ENCODE measurements at places on chromosomes 2 and 18.

GRCh38 chr2:192194265-192194865 lies 368 bp downstream of the TMEFF2 start:
- peak; percentile 6 for DNase-seq

- no peak for DNase-seq
These were observed 1.2 kb upstream of the CLASP1 start for GRCh38 chr2:121650315-121650930.

DNA sequence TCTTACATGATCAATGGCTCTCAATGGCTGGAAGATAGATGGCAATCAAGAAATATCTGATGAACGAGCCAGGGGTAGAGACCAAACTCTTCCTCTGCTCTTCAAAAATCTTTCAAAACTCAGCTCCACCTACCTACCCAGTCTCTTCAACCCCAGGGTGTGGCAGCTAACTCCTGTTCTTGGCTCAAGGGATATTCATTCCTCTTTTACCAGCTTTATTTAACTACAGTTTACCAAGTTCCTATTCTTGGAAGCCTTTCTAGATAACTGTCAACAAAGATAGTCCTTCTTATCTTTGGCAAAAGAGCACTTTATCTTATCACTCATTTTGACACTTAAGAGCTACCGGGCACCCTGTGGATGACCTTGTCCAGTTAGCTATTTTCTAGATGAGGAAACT lies 36.3 kb downstream of the EPHA4 start:
- no peak for DNase-seq

DNA sequence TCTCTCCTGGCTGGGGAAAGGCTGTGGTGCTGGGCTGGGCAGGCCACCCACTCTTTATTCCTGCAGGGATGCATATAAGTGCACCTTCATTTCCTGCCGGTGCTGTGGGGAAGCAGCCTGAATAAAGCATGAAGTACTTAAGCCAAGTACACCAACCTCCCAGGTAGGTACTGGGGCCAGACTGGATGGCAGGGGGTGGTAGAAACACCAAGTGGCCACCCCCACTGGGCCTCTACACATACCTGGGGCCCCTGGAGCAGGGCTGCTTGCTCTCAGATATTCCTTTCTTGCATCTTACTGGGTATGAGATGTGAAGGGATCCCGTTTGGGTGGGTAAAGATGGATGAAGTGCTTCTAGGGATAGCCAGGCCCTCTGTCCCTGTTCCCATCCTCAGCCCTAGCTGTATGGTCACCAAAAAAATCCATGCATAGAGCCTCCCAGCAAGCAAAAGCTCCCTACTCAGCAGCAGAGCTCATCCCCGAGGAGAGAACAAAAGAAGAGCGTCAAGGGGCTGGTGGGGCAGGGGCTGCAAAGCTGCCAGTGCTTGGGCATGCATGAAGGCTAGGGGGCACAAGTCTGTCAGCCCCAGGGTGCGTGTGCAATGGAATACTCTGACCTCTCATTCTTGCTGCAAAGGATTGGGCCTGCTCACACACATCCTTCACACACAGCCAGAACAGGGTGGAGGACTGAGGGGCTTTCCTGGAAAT lies 22.0 kb downstream of the CCT7 start:
- no peak for DNase-seq

DNA sequence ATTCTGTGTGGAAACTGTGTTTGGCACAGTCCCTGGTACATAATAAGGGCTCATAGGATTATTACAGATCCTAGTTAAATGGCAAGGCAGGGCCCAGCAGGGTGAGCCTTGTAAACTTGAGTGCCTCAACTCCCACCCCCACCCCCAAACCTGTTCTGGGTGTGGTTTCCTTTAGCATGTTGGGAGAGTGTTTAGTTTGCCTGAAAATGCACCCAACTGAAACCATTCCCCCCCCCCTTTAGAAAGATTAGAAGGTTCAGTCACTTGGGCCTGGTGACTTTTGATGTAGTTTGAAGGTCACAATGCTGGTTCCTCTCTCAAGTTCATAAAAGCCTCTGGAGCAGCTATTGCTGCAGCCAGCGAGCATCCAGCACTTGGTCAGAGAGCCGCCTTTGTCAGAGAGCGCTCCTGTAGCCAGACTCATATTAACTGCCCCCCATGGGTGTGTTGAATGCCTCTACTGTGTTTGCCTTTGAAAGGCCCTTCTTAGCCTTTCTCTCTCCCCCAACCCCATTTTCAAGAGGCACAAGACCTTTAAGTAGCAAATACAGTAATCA lies 113.7 kb downstream of the SPTBN1 start:
- peak; percentile 69 for DNase-seq

DNA sequence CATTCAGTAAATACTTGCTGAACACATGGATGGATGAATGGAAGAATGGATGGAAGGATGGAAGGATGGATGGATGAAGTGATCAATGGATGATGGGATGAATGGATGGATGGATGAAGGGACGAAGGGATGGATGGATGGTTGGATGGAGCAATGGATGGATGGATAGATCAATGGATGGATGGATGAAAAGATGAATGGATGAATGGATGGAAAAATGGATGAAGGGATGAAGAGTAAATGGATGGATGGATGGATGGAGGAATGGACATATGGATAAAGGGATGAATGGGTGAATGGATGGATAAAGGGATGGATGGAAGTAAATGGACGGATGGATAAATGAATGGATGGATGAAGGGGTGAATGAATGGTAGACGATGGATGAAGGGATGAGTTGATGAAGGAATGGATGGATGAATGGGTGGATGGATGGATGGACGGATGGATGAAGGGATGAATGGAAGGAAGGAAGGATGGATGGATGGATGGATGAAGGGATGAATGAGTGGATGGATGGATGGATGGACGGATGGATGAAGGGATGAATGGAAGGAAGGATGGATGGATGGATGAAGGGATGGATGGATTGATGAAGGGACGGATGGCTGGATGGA lies 13.9 kb upstream of the ID2 start:
- DNase-seq = no peak

DNA sequence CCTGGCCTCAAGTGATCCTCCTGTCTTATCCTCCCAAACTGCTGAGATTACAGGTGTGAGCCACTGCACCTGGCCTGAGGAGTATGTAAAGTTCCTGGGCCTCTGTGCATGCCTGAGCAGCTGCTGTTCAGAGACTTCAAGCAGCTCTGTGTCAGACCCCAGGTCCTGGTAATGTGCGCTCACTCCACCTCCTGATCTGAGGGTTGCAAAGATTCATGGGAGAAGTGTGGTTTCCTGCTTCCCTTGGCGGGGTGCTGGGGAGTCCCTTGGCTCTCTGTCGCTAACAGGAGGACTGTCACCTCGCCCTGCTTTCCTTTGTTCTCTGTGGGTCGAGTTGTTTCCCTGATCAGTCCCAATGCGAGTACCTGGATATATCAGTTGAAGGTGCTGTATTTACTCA lies 8.6 kb upstream of the IL36A start:
- DNase-seq = peak; percentile 84

- no peak for DNase-seq
These were observed 2.3 kb downstream of the LHCGR start for GRCh38 chr2:48753228-48753627.

GRCh38 chr2:51013079-51013932 lies 18.6 kb downstream of the NRXN1 start:
- DNase-seq = no peak

- DNase-seq = no peak
These were observed 129.1 kb upstream of the SMAD2 start for GRCh38 chr18:48059455-48060010.

DNA sequence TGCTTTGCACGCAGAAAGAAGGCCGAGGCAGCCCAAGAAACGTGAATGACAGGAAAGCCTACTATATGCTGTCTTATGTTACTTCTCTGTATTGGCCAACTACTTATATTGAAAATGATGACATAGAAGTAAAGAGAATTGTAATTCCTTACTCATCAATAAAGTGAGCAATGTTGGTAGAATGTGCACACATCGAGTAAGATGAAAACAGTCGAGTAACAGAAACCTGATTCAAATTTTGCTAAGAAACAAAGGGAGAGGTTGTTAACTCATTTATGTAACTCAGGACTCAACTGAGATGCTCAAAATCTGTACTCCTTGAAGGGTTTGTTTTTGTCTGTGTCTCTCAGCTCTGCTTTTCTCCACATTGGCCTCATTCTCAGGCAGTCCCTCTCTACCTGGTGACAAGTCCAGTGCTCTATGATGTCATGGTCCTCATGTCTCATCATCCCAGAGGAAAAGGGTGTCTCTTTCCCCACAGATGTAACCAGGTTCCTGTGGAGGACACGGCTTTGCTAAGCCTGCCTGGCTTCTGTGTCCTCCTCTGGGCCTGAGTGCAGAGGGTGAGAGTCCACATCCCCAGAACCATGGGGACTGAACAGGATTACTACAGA lies 30.3 kb upstream of the CCDC93 start:
- DNase-seq = no peak

- DNase-seq = no peak
These were observed 829.3 kb downstream of the LRRTM4 start for GRCh38 chr2:76692908-76693307.

DNA sequence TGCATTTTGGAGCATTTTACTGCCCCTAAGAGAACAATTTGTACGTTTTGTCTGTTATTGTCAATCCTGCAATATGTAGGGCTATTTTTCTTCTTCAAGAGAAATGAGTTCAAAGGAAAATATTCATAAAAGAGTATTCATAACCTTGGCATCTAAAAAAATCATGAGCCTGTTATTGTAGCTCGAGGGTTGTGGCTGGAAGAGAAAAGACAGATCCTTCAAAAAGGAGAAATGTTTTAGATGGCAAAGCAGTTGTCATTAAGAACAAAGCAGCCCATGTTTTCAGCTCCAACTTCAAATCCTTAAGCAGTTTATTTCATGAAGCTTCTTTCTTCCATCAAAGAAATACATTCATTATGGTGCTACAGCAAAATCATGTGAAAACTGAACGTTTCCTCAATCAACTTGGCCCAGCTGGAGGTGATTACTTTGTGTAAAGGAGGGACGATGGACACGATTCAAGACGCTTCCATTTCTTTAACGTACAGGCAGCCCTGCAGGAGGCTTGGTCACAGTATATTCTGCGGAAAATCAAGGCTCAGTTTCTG lies 31.4 kb downstream of the QPCT start:
- DNase-seq = no peak

DNA sequence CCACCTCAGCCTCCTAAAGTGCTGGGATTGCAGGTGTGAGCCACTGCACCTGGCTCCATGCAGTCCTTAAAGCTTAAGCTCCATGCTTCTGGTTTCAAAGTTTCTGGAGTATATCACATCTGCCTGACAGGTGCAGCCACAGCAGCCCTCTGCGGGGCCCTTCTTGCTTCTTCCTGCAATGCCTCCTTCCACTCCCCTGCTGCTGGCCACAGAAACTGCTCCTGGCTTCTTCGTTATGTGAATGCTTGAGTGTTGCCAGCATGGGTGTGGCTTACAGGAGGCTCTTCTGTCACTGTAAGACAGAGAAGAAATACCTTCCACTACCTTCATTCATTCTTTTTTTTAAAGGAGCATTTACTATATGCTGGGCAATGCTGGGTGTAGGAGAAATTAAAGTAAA lies 10.1 kb upstream of the CCBE1 start:
- DNase-seq = no peak

DNA sequence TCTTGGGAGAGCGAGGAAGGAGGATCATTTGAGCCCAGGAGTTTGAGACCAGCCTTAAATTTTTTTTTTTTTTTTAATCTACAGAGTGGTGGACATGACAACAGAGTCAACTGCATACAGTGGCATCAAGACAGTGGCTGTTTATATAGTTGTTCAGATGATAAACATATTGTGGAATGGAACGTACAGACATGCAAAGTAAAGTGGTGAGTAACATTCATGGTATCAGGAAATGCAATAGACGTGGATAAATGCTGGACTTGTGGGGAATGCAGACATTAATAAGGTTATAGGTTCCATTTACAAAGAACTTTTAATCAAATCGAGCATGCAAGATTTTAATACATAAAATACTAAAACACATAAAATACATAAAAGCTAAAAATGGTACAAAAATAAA lies 11.9 kb downstream of the WDR43 start:
- DNase-seq = no peak

DNA sequence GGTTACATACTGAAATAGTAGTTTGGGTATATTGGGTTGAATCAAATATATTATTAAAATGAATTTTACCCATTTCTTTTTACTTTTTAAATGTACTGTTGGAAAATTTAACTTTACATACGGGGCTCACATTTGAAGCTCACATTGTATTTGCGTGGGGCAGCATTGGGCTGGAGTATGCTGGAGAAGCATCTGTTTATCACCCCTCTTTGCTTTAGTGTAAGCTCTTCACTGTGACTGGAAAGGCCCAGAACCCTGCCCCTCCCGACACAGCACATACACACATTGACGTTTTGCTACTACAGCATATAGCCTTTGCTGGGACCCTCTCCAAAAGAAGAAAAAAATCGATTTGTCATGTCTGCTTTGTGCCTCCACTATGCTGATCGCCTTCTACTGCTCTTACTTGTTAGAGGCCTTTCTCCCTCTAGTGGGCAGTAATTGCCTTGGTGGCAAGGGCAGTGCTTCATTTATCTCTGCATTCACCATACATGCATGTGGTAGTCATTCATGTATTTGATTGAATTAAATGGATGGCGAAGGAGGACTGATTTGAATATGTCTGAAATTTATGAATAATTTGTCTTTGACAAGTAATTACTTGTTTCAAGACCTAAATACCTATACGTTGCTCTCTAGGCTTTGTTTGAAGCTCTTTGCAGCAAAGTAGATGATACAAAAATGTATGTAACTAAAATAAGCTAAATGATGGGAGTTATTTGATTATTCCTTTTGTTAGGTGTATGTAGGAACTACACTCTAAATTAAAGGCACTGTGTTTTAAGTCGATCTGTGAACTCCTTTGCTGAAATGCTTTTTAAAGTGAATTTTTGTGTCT lies 37.4 kb downstream of the VAPA start:
- no peak for DNase-seq

DNA sequence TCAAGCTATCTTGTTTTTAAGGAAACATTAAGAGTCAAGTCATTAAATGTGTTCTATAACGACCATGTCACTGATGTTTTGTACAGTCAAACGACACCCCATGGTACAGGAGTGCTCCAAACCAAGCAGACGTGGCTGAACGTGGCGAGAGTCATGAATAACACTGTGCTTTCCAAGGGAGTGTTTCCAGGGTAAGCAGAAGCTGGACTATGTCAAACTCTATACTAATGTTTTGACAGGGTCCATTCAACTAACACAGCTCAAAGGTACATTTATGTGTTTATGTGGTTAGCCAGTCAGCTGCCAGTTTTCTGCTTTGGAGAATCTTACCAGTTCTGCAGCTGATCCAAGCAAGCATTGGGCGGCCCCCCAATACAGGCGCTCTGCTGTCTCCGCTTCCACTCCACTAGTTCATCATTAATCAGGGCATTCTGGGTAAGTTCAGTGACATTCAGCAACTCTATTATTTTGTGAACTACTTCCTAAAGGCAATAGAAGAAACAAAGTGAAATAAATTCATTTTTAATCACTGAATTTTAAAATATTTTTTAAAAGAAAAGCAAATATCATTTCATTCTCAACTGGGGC lies 16.4 kb downstream of the STAT1 start:
- DNase-seq = no peak

- no peak for DNase-seq
These were observed 2.8 kb downstream of the CIDEA start for GRCh38 chr18:12256951-12257350.
